ENCODE measurements at places on chromosomes 6 and 20.

- DNase-seq, result peak; percentile 23
Observed at GRCh38 chr6:166488076-166488685, 98.3 kb downstream of the RAMACL start.

DNA sequence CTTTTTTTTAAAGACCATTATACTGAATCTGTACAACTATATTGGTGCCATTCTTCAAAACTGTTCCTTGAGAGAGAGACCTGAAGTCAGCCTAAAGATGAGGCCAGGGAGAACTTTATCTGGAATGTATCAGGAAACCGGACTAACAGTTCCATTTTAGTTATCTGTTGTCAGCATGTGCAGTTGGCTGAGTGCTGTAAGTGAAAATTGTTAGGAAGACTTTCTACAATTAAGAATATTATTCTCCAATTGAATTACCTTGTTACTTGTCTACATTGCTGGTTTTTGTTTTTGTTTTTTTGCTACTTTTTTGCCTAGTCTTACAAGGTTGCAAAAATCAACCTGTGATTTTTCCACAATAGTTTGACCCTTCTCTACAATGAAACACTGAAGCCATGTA, 7.5 kb downstream of the CEP57L1 start:
- DNase-seq, result no peak

- no peak for DNase-seq
Observed at GRCh38 chr6:143158113-143158581, 97.5 kb downstream of the AIG1 start.

DNA sequence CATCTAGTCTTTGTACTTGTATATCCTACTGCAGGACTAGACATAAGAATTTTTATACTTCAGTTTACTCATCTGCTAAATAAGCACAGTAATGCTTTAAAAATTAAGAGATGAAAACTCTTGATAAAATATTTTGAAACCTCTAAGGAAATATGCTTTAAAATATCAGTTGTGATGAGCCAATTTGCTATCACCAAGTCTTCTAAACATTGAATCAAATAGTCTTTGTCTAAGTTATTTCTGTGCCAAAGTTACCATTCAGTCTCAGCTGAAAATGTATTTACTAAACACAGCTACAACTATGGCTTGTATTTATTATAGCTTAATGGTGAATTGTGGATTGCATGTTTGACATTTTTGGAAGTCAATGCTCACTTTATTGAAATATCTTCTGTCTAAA, 46.2 kb upstream of the RFPL4B start:
- no peak for DNase-seq

Measured in activated naive CD4-positive, alpha-beta T cell (primary cell).